ENCODE measurements at places on chromosomes 2 and 18. TPM values are rescaled to one million over a fixed set of nuclear protein-coding genes. Genes with fewer than 3 reads are reported as not detected.

- DNase-seq, result no peak
Observed at GRCh38 chr18:51275712-51276476, 78.4 kb upstream of the MEX3C start.

DNA sequence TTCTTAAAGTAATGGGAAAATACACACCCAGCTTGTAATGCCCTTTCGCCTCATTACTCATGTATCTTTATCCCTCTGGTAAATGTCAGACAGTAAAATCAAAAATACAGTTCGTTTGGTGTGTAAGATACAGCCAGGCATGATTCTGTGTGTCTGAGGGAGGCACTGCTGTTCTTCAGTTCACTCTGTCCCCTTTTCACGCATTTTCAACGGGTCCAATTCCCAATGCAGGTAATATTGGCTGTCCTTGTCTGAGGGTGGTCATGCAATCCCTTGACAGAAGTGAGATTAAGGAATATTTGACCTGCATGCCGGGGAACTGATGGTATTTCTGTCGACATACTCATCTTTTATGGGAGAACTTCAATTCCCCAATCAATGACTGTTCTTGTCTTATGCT is 587.2 kb upstream of the NXPH2 start:
- no peak for DNase-seq

- DNase-seq, result no peak
Observed at GRCh38 chr2:100513650-100514049, 43.4 kb downstream of the NMS start.

- no peak for DNase-seq
Observed at GRCh38 chr2:219045937-219046550, 4.7 kb upstream of the CFAP65 start.

- DNase-seq, result no peak
Observed at GRCh38 chr18:42231284-42231683, 276.2 kb downstream of the PIK3C3 start.

The GAREM1 gene
- total RNA-seq, result not detected

The ANO7 gene
- 4.3 TPM for total RNA-seq
